Skeletal muscle cell (primary cell): ENCODE measurements at places on chromosomes 5 and 9.
A peak's percentile ranks its signal among the peaks of the same experiment; 100 is the strongest.

- no peak for DNase-seq
Measured at GRCh38 chr5:31641059-31641458, 2.1 kb downstream of the PDZD2 start.

- peak; percentile 41 for DNase-seq
Measured at GRCh38 chr9:80369641-80370040, 797.9 kb downstream of the TLE4 start.

DNA sequence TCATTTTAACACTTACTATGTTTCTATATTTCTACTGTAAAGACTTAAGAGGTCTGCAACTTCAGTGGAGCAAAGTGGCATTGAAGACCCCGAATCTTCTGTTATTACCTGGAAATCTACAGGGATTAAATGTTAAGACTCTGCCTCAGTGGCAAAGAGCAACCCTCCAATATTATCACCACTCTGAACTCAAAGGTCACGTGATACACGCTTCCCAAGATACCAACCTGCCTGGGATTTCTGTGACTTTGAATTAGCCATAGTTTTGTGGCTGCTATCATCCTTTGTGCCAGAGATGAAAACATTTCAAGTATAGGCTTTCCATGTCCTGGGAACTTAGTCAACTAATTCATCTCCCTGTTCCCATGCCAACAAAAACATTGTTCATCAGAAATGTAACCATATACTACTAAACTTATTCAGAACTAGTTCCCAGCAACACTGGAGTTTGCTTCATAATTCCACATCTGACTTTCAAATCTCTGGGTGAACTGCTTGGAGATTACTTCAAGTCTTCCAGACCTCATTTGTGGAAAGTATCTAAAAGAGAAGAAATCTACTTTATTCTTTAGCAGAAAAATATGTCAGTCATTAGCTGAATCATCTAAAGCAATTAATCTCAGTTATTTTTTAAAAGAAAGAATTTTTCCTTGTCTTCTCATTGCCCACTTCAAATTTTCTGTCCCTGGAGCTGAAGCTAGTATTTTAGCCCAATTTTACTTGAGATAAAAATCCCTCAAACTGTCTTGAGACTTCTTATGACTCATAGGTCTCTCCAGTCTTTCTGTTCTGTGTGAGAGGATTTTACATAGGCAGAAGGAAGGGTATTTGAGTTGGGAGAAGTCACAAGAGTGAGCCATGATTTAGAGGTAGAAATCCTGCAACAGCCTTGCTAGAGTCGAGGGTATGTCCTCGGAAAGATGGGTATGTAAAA lies 83.0 kb downstream of the ZNF462 start:
- DNase-seq = peak; percentile 75

DNA sequence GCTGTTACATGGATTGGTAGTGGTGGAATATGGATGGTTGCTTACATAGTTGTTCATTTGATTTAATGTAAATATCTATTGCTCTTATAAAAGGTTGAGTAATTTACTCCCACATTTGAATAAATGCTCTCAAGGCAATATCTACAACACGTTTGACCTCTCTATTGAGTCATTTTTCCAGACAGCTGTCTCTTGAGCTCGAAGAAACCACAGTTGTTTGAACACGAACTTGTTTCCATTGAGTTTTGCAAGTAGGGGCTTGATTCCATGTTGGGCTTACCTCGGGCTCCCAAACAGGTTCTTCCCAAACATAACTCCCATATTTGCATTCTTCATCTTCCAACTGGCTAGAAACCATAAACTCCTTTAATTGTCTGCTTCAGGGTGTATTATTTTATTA lies 115.0 kb upstream of the HMHB1 start:
- no peak for DNase-seq

GRCh38 chr5:69335341-69335935 lies 2.8 kb upstream of the CCDC125 start:
- no peak for DNase-seq

DNA sequence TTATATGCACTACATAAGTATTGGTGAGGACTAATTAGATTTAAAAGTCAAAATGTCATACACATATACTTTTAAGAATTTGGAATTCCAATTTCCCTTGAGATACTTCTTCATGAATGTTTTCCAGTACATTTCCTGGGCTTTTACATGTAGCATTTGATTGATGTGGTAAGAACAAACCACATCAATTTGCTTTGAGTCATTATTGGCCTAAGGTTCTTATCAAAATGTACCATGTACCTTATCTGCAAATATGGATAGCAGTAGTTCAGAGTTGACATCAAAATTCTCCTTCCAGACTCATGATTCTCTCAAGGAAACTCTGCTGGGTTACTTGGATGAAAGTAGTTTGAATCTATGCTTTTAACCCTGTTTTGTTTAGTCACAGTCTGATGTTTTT lies 2.5 kb downstream of the CAST start:
- DNase-seq = no peak

GRCh38 chr5:176894298-176894697 lies 4.8 kb downstream of the HK3 start:
- no peak for DNase-seq

GRCh38 chr5:138831703-138832102 lies 43.4 kb downstream of the LRRTM2 start:
- no peak for DNase-seq

GRCh38 chr9:137306850-137307254 lies 4.8 kb upstream of the NRARP start:
- no peak for DNase-seq

- no peak for DNase-seq
Measured at GRCh38 chr5:39025456-39025855, 48.7 kb downstream of the RICTOR start.

DNA sequence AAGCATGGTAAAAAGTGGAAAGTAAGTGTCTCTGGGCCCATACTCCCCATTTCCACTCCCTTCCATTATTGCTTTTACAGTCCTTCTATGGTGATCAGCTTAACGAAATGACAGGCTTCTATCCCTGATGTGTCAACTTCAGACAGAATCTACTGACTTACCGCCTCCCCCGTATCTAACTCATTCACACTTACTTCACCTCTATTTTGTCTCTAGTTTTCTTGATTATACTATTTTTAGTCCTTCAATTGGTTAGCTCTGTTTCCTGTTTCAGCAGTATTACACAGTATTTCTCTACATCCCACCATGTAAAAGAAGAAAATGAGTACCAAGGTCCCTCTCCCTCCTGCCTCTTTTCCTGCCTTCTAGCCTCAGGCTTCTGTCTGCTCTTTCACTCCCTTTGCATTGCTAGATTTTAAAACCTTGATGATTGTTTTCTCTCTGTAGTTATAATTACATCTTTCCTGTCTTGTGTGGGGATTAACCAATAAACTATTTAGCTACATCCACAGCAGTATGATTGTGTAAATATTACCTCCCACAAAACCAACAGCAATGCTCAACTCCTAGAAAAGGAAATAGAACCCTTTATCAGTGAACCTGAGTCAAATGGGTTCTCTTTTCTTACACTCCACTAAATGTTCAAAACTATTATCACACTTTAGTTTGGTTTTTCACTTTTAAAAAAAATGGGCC lies 53.4 kb downstream of the GNAQ start:
- DNase-seq = no peak

DNA sequence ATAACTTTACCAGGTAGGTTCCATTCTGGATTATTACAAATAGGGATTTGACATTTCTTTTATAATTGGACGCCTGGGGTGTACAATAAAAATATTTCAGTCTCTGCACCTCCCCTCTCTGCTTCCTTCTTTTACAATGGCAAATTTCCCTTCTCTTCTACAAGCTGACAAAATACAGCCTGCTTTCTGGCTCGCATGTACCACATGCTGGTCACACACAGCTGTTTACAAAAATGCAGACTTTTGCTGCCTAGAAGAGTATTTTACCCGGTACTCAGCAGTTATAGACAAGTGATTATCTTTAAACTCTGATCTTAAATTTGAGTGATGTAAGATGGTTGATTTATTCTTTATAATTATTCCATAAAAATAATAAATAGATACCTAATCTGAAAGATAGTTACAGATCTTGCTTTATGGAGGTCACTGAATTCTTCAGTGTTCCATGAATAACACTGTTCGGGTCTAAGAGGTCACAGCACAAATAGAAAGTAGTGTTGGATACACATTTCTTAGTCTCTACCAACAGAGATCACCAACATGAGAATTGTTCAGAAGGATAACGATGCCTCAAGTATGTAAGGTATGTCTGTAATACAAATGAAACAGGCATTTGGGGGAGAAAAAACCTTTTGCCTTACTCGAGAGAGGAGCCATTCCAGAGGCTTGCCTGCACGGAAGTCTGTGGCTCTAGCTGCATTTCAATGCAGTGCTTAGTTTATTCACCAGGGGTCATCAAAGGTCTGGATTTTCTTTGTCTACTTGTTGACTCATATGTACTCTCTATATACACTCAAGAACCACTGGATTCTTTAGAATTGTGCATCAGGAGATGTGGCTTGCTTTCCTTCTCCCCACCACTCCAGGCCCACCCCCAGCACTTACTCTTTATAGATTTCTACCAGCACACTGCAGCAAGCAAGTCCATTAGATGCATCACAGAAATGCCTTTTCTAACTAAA lies 206.6 kb upstream of the RFX3 start:
- peak; percentile 68 for DNase-seq

GRCh38 chr9:112556497-112557442 lies 70.1 kb downstream of the KIAA1958 start:
- no peak for DNase-seq

GRCh38 chr5:143386725-143387124 lies 16.8 kb downstream of the NR3C1 start:
- DNase-seq = no peak

DNA sequence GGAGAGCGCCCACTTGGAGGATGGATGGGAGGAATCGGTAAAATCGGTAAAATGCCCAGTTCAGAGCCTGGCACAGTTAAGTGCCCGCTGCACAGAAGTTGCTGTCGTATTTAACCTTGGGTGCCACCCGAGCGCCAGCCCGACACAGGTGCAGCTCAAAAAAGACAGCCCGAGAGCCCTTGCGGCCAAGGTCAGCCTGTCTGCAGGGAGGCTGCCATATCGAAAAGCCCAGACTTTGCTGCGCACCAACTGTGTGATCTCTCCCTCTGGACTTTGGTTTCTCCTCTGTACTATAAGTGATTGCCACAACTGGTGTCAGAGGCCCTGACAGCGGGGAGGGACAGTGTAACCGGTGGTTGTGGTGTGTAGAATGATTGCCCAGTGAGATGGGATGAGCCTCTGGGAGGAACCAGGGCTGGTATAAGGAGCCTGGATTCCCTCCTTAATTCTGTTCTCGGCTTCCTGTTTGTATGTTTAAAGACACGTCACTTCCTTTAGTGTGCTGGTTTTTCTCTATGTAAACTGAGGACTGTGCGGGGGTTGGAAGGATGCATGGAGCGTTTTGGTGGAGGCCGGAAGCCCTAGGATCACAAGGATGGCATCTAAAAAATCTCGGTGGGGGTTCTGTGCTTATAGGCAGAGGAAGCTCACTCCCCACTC lies 792 bp downstream of the NTMT1 start:
- peak; percentile 55 for DNase-seq

- peak; percentile 73 for DNase-seq
Measured at GRCh38 chr5:134247428-134248224, 21.8 kb upstream of the PPP2CA start.

DNA sequence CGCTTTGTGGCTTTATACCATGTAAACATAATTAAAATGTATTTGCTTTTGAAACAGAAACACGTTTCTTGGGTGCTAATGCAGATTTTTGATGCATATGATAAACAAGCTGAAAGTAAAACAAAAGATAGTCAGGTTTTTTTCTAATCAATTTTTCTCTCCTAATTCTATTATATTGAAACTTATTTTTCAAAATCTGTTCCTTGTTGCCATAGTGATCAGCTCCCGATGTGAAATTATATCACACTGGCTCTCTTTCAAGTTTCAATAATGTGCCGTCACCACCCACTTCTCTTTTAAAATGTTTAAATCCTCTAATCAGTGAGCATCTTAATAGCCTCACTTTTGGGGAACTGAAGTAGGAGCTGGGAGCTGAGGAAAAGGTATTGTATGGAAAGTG lies 36.4 kb upstream of the DAPK1 start:
- DNase-seq = no peak

GRCh38 chr9:111533099-111533790 lies 8.3 kb downstream of the ZNF483 start:
- no peak for DNase-seq

GRCh38 chr5:176190886-176191755 lies 47.1 kb upstream of the SIMC1 start:
- DNase-seq = no peak

DNA sequence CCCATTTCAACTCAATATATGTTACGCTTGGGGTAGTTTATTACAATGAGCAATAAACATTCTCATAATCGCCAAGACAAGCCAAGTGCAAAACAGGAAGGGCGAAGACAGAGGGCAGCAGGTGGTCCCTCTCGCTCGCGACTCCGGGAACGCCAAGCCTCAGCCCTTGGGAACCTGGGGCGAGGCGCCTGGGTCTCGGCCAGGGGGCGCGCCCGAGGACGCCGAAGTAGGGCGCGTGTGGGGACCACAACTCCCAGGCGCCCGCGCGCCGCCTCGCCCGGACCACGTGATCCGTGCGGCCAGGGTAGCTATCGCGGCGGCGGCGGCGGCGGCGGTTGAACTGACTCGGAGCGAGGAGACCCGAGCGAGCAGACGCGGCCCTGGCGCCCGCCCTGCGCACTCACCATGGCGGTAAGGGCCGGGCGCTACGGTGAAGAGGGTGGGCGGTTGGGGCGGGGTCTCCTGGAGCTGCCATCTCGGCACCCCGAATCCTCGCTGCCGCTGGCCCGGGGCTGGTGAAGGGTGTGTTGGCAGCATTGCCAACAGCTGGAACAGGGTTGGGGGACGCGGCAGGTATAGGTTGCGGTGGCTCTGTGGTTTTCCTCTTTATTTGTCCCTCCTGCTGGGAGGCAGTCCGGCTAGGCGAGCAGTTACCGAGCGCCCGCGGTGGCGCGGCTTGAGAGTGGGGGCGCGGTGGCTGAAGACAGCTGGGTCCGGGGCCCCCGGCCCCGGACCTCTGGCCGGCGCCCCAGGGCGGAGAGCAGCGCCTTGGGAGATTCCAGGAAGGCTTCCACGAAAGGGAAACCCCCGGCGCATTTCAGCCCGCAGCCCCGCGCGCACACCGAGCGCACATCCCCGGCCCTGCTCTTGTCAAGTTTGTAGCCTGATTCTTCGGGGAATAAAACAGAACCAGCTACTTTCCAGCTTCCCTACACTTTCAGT lies at the start of gene SLC31A2:
Gene SLC31A2 (plus strand): TSS at position 338 of the 942 bp plus-strand sequence. CDS start 68 bp downstream, at position 406.
- DNase-seq = peak; percentile 39

DNA sequence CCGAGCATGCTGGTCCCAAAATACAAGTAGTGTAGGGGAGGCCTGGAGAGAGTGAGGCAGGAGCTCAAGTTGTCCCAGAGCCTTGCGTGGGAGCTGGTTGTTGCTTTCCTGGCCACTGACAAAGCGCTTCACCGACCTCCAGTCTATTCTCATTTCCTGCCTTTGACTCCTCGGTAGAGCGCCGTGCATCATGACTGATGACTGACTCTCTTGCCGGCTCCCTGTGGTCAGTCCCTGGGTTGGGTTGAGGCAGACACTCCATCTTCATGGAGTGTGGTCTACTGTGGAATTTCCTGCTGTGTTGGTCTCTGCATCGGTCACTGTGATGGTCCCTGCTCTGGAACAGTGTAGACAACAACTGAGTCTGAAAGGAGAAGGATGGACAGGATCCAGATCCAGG lies 175.1 kb upstream of the S1PR3 start:
- DNase-seq = no peak

GRCh38 chr5:112555197-112555596 lies 136.1 kb upstream of the EPB41L4A start:
- DNase-seq = no peak
